AG09319 (cell line): ENCODE measurements at places on chromosomes 7 and 10.

DNA sequence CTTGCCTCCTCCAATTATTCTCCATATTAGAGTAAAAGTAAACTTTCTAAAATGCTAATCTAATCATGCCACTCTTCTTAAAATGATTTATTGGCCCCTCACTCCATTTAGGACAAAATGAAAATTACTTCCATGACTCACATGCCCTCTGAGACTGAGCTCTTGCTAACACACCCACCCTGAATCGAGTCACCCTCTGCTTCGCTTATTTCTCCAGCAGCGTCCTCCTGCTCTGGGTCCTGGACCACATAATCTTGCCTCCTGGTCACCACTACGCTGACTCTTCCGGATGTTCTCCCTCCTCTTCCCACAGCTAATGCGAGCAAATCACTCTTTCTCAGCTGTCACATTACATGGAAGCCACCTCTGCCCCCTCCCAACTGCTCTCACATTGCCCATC is 384.0 kb upstream of the FZD8 start:
- no peak for DNase-seq

DNA sequence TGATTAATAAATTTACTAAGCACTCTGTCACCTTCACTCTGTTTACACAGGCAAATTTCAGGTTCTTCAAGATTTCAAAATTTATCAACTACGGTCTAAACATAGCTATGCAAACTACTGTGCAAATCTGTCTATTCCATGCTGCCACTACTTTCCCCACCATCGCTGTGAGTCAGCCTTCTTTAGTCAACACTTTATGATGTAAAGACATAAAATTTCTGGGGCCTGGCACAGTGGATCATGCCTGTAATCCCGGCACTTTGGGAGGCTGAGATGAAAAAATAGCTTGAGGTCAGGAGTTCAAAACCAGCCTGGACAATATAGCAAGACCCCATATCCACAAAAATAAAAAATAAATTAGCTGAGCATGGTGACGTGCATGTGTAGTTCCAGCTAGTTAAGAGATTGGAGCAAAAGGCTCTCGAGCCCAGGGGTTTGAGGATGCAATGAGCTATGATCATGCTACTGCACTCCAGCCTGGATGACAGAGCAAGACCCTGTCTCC is 42.6 kb downstream of the CNOT4 start:
- DNase-seq, result no peak

DNA sequence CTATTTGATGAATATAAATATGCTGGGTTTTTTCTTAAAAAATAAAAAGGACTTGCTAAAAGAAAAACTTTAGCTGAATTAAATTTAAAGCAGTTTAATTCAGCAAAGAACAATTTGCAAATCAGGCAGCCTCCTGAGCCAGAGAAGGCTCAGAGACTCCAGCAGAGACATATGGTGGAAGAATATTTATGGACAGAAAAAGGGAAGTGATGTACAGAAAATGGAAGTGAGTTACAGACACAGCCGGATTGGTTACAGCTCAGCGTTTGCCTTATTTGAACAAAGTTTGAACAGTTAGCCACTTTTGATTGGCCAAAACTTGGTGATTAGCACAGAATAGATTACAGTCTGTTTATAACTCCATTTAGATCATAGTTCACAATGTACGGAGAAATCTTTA is 110.3 kb downstream of the GAD2 start:
- no peak for DNase-seq

DNA sequence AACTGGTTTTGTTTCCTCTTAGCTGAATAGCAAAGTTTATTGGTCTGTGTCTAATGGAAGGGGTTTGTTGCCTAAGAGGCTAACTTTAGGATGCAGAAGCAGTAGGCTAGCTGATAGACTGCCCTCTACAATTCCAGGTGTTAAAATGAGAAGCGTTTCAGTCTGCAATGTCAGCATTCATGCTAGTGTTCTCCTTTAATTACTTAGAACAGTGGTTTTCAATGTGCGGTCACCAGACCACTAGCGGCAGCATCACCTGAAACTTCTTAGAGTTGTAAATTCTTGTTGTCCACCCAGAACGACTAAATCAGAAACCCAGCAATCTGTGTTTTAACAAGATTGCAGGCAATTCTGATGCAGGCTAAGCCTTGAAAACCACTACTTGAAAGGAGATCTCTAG is 392.9 kb downstream of the IPMK start:
- no peak for DNase-seq

DNA sequence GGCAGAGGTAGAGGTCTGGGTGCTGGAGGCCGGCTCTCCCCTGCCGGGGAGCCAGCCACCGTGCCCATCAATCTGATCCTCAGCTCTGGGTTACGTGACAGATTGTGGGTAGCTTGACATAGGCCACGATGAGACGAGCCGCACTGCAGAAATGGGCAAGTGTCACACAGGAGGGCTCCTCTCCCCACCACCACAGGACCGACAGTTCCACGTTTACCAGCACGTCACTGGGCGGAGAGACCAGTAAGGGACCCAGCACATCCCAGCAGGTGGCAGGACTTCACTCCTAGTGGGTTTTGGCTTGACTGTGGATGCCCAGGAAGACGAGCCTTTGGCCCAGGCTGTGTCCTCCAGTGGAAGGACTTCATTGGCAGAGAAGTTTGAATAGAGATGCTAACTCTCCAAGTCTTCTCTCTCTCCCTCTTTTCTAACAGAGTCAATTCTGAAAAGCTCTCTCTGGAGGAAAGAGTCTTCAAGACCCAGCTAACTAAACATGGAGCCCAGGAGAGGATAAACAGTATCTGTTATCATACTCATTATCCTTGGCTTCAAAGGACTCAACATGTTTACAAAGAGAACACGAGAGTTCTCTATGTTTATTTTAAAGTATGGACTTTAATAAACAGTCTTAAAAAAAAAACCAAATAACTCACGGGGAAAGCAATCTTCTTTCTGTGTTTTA is 129.3 kb upstream of the JCAD start:
- DNase-seq, result no peak

- no peak for DNase-seq
These were observed 124.0 kb downstream of the CELF2 start for GRCh38 chr10:11141571-11142091.

- DNase-seq, result no peak
These were observed 38.7 kb downstream of the GPR26 start for GRCh38 chr10:123704812-123705211.

DNA sequence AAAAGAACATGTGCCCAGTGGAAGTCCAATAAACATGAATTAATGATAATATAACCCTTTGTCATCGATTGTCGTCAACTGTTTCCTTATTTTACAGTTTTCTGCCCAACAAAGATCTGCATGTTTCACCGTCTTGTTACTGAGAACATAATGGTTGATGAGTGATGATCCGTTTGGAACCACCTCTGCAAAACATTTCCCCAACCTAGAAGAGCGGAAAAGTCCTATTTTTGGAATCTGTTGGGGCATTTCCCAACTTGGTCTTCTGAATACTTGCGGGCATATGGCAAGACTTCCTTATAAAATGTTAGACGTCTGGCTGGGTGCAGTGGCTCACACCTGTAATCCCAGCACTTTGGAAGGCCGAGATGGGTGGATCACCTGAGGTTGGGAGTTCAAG is 32.1 kb downstream of the CNPY1 start:
- no peak for DNase-seq

DNA sequence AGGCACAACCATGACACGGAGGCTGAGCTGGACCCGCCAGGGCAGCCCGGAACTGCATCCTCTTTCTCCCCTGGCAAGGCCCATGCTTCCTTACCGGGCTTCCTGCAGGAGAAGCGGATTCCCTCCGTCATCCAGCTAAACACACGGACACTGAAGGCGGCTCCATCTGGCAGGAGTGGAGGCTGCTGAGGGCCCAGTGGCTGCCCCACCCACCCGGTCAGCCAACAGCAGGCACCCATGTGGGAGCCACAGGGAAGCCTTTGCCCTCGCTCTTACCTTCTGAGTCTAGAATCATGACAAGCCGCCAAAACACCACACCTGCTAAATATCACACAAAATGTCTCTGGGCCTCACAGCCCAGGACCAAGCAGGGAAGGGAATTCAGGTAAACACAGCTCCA is 321.6 kb upstream of the RNF32 start:
- no peak for DNase-seq

- DNase-seq, result no peak
These were observed 9.7 kb upstream of the PPP1R35 start for GRCh38 chr7:100446040-100446439.

DNA sequence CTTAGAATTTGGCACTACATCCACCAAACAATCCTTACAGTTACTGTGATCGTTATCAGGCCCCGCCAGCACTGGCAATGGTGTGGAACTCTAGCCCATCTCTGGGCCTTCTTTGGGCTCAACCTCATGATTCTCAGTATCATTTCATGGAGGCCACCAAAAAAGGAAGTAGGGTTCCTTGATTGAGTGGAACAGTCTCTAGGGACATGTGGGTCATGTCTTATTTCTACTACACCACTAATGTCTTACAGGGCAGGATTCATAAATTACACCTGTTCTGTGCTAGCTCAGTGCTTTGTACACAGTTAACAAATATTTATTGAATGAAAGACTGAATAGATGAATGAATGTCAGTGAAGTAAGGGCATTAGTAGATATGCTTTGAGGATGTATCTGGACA is 53.9 kb downstream of the AP3M1 start:
- DNase-seq, result no peak

DNA sequence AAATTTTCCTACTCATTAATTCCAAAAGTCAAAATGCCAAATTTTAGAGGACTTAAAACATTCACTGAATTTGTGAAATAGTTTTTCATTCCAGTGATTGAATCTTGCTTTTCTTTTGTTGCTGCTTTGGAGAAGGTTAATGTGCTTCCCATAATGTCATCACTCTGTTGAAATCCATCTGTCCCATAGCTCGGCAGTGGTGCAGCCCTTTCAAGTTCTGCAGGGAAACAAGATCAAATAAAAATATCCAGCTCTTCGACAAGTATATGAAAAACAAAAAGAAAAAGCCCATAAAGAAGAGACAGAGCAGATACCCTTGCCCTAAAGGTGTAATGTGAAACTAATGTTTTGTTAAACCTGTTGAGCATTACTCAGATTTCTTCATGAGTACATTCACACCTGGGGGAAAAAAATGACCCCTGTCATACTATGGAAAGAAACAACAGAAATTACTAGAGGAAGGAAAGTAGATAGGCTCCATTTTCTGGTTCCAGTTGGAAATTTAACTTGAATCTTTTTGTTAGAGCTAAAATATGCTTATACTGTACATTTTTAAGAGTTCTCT is 35.1 kb downstream of the AGR3 start:
- no peak for DNase-seq

- no peak for DNase-seq
These were observed at the start of gene ADCK2 for GRCh38 chr7:140672382-140673062. Gene ADCK2, plus strand, starts transcription at chr7:140672945. Its CDS starts 386 bp downstream, at chr7:140673331.

GRCh38 chr7:30348083-30348560 is 63.7 kb downstream of the ZNRF2 start:
- peak; percentile 72 for DNase-seq

GRCh38 chr7:21868576-21868850 is 77.2 kb downstream of the CDCA7L start:
- DNase-seq, result no peak

GRCh38 chr10:98088186-98088971 is 46.1 kb upstream of the R3HCC1L start:
- DNase-seq, result no peak

- DNase-seq, result no peak
These were observed 80.3 kb upstream of the SCIN start for GRCh38 chr7:12490107-12490688.

DNA sequence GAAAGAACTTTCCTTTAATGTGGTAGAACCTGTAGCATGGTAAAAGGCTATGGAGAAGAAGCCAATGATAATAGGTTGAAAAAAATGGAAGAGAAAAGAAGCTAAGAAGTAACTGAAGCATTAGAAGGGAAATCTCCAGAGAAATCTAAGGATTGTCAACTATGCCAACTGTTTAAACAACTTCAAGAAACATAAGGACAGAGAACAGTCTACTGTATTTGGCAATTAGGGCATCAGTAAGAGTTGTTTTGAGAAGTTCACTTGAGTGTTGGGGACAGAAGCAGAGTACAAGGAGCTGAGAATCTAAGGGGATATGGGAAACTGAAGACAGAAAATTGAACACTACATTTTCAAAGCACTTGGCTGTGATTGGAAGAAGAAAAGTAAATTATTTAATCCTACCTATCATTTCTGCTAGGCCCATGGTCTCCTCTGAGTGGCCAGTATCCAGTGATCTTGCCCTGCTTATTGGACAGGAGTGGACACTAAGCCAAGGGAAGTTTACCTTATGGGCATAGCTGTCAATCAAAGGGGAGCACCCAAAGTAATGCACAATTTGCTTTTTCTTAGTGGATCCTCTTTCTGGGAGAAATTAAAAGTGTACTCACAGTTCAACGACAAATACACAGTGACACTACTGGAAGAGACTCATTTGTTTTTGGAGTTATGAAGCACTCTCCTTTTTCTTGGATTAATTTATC is 56.4 kb upstream of the CCDC71L start:
- DNase-seq, result no peak

GRCh38 chr10:35641676-35642034 is 441 bp downstream of the FZD8 start:
- no peak for DNase-seq

GRCh38 chr7:26653430-26654399 is 210.7 kb downstream of the SKAP2 start:
- DNase-seq, result no peak
